ENCODE measurements at places on chromosomes 1 and 21. TPM values are rescaled to one million over a fixed set of nuclear protein-coding genes. Genes with fewer than 3 reads are reported as not detected.

OR2AK2 gene
- total RNA-seq, result not detected

- no peak for DNase-seq
Observed at GRCh38 chr1:194071205-194071604, 884.8 kb upstream of the B3GALT2 start.

DNA sequence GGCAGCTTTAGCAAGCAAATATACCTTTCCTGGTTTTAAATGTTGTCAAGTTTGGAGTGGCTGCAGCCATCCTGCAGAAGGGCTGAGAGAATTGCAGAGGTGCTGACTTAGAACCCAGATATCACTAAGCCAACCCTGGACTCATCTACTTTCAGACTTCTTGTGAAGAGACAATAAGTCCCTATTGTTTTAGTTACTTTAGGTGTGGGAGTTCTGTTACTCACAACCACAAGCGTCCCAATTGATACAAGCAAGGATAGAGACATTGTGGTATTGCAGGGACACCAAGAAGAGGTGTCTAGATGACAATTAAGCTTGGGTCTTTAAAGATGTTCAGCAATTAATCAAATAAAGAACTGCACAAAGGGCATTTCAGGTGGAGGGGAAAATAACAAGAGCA lies 8.8 kb upstream of the ETV3 start:
- DNase-seq, result no peak

PDZK1IP1 gene
- total RNA-seq, result 173 TPM

DNA sequence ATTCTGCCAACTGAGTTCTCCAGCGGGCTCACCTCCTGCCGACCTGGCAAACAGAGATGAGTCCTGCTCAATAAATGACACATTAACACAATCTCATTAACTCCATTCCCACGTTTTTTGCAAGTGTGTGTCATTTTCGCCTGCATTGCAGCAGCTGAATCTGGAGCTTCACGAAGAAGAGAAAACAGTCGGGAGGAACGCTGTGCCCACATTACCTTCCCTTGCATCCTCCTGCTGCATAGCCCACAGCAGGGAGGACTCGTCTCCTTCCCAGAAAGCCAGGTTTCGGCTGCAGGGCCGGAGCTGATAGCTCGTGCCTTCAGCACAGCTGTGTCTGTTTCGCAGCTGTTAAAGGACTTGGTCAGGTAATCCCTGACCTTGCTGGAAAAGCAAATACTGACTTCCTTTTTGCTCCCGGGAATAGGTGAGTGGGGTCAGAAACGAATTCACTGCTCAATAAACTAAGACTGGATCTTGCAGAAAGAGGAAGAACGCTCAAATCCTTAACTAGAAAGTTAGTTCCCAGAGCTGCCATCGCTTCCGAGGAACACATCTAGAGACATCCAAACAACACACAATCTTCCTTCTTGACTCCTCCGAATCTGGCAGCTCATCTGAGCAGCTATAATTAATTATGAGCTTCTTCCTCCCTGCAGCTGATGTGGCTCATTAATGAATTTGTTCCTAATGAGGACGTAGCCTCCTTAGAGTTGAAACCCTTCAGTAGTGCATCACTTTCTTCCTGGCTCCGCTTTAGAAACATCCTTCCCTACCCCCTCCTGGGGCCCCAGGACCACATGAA lies 33.0 kb downstream of the KANK4 start:
- DNase-seq, result no peak

KANK4 gene
- total RNA-seq, result 2.6 TPM

DNA sequence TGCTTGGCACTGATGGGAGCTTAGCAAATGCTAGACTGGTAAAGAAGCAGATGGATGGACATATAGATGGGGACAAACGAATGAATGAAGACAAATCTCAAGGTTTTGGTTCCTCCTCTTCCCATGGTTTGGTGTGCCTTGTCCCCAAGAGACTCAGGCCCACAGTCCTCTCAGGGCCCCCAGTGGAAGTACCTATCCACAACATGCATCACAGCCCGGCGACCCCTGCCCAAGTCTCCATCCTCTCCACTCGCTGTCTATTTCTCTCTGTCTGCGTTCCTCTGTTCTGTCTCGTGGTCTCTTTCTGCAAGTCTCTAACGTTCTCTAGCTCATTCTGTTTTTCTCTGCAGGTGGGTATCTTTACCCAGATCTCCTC lies 85.8 kb downstream of the GLIS1 start:
- no peak for DNase-seq

C21orf58 gene
- total RNA-seq, result 5.6 TPM

SPRR1B gene
- total RNA-seq, result not detected

WDR77 gene
- 23.4 TPM for total RNA-seq

GRCh38 chr1:201683397-201683796 lies 144.5 kb downstream of the NAV1 start:
- DNase-seq, result no peak

NDUFV3 gene
- 38.5 TPM for total RNA-seq
